ENCODE measurements at places on chromosomes 11 and 22. TPM values are rescaled to one million over a fixed set of nuclear protein-coding genes. Genes with fewer than 3 reads are reported as not detected.
A peak's percentile ranks its signal among the peaks of the same experiment; 100 is the strongest.

DNA sequence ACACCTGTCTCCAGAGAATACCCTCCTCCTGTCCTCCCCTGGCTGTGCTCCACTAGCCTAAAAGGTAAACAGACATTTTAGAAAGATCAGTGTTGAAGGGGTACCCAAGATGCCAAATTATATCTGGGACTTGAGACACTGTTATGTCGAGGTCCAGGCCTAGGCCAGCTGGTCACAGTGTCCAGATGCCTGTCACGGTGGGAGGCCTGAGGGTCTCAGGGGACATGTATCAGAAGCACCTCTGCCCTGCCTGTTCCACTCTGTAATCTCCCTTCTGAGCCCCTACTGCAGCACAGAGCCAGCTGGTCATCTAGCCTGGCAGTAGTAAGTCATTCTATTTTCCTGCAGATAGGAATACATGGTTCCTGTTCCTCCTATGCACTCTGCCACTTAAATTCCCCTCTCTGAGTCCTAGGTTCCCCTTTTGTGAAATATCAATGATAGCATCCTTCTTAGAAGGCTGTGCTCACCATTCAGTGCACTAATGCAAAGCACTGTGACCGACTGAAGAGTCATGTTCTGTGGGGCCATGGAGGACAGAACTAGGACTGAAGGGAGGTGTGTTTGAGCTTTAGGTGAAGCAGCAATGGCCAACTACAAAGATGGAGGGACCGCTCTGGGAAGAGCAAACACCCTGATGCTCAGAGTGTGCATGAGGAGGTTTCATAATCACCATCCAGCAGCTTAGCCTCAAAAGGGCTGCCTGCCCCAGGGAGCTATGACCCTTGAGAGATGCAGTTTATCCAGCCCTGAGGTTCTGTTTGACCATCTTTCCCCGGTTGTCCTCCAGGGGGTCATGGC is 44.8 kb upstream of the TUB start:
- DNase-seq = no peak

GRCh38 chr11:16081382-16082094 is 274.8 kb downstream of the SOX6 start:
- DNase-seq = no peak

- no peak for DNase-seq
Measured at GRCh38 chr11:116344601-116345000, 428.2 kb downstream of the BUD13 start.

The STK33 gene
- 1.3 TPM for polyA plus RNA-seq

The NECTIN1 gene
- polyA plus RNA-seq = 0.48 TPM

GRCh38 chr11:121930004-121930965 is 185.7 kb downstream of the BLID start:
- no peak for DNase-seq

GRCh38 chr11:15970506-15971214 is 385.7 kb downstream of the SOX6 start:
- DNase-seq = no peak

DNA sequence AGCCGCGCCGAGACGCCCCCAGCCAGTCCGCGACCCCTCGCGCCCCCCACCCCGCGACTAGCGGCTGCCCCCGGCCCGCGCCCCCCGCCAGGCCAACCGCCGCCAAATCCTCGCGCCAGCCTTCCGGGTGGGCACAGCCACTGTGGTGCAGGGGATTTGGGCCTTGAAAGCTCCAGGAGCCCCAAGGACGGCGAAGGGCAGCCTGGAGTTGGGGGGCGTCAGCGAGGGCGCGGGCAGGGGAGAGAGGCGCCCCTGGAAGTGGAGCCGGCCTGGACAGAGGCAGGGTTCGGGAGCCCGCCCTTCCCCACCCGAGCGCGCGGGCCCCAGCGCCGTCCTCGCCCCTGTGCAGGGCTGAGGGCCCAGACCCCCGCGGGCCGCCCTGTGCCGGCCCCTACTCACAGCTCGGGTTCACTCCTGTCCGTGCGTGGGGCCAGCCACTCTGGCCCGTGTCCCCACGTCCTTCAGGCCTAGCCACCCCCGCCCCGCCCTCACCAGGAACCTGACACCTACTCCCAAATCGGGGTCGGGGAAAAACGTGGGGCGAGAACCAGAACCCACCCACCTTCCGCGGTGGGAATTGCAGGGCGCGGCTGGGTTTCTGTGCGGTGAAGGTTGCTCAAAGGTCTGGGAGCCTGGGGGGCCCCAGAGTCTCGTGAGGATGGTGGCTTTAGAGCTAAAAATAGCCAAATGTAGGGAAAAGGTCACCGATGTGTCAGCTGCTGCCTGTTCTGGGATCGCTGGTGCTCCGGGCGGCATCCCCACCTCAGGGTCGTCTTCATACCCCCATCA is at the start of gene CPT1B:
CPT1B (minus strand) TSS at position 441 of the 789 bp plus-strand sequence. CDS start 512 bp downstream, outside the sequence.
- no peak for DNase-seq

The MMP13 gene
- polyA plus RNA-seq = not detected

- no peak for DNase-seq
Measured at GRCh38 chr11:69125861-69126260, 29.9 kb upstream of the SMIM38 start.

The PARVG gene
- polyA plus RNA-seq = 67.0 TPM

The LMO2 gene
- not detected for polyA plus RNA-seq

DNA sequence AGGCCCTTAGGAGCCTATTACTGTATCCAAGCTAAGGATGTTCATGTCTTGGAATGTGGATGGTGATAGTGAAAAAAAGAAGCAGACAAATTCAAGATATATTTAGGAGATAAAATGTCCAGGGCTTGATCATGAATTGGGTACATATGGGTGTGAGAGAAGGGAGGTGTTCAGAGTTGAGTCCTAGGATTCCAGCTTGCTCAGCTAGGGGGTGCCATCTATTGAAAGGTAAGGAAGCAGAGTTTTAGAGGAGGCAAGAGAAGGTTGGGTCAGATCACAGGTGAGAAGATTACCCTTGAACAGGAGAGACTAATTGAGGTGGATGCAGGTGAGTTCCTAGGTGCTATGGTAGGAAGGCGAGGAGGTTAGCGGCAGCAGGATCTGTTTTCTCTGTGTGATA is 60.5 kb downstream of the GRAMD1B start:
- no peak for DNase-seq

DNA sequence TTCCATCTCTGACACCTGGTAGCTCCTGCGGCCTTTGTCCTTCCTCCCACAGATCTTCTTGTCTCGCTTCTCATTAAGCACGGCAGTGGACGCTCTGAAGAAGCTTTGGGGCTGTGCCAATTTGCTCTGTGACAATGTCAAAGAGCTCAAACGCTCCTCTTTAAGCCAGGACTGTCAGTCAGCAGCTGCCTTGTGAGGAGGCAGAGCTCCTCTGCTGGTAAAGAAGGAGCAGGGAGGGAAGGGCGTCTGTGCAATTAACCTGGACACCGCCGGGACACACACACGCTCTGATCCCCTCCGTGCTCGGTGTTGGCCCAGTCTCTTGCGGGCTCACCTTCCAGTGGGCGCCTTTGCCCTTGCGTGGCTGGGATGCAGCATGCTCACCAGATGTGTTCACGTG is 373.9 kb downstream of the BRD1 start:
- DNase-seq = no peak

GRCh38 chr11:129302386-129303101 is 73.1 kb upstream of the BARX2 start:
- no peak for DNase-seq

The C11orf87 gene
- not detected for polyA plus RNA-seq

GRCh38 chr11:93542811-93543229 is 371 bp downstream of the SMCO4 start:
- peak; percentile 18 for DNase-seq

DNA sequence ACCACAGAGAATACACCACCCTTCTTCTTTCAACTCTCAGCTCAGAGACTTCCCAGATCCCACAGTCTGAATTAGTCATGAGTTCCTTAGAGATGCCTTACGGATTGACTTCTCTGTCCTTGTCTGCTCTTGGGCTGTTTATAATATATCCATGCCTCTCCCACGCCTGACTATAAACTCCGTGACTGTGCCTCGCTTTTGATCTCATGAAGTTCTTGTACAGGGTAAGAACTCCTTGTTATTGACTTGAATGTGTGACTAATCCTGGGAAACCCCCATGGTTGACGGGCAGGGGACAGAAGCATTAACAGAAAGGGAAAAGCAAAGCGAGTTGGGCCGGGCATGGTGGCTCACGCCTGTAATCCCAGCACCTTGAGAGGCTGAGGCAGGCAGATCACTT is 62.4 kb upstream of the POU2AF1 start:
- no peak for DNase-seq

GRCh38 chr22:17862646-17863181 is 88.4 kb upstream of the BID start:
- no peak for DNase-seq

DNA sequence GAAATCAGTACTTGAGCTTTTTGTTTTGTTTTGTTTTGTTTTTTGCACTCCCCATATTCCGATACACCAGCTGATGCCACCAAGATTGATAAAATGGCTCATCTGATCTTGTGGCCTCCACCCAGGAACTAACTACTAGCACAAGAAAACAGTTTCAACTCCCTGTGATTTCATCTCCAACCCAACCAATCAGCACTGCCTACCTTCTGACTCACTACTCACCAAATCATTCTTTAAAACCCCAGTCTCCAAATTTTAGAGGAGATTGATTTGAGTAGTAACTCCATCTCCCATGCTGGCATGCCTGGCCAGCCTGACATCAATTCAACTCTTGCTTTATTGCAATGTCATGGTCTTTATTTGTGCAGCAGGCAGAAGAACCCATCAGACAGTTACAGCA is 16.1 kb upstream of the CRTAM start:
- DNase-seq = no peak

- peak; percentile 15 for DNase-seq
Measured at GRCh38 chr11:59102259-59102765, 4.7 kb upstream of the FAM111B start.

- DNase-seq = no peak
Measured at GRCh38 chr11:40974186-40974795, 485.2 kb downstream of the LRRC4C start.

DNA sequence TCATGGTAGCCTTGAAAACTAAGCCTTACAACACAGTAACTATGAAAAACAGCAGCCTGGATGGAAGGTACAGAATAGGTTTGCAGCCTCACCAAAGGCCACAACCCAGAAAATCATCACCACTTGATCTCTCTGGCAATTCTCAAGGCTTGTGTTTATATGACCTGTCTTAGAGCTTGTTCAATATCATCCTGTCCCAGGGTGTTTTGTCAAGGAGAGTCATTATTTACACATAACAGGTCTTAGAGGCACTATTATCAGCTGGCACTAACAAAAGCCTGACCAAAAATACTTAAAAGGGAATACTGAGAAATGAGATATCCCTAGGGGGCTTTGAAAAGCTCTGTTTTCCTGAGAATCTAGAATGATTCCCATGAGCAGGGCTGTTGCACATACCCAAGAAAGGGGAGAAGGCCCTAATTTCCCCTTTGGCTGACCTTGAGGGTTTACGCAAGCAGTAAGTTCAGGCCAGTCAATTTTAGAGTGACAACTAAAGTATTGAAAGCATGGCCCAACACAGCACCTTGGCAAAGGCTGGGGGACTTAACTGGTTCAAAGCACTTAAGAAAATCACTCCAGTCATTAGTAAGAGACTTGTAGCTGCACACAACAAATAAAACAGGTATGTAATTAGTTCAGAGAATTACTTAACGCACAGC is 7.9 kb downstream of the SC5D start:
- no peak for DNase-seq

- no peak for DNase-seq
Measured at GRCh38 chr22:37904572-37905533, 1.2 kb upstream of the MICALL1 start.

DNA sequence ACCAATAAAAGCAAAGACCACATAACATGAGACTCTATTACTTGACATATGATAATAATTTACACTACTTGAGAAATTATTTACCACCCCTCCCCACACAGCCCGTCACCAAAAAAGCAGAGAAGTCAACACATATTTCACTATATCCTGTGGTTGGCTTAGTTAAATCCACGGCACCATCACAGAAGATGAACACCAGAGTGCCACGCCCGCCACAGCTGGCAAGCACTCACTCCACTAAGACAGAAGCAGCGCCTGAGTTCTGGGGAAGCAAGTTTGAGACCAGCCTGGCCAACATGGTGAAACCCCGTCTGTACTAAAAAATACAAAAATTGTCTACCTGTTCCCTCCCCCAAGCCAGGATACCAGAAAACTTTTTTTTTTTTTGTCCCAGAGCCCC is 53.1 kb downstream of the PACSIN2 start:
- DNase-seq = no peak

DNA sequence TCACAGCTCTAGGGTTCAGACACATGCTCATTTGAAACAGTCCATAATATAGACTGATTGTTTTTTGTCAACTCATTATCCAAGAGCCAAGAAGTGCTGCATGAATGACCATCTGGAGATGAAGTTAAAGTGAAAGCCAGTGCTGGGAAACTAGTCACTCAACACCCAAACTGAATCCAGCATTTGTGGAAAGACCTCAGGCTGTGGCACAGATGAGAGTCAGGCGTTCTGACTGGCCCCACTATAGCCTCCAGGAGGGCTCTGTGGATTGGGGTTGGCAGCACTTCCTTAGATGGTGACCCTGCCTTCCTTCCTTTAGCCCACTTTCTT is 2.1 kb downstream of the FEZ1 start:
- no peak for DNase-seq

DNA sequence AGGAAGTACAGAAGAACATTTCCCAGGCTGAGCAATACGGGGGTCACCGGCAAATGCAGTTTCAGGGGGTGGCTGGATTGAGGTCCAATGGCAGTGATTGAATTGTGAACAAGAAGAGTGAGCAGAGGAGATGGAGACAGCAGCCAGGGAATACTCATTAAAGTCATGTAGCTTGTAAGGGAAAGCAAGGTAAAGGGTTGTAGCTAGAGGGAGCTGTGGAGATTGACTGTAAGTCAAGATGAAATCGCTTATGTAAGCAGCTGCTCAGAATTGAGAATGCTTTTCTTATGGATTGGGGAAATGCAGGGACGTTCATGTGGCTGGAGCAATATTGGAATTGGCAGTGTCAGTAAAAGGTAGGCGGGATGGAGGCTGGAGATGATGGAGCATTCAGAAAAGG is 111.4 kb upstream of the TBCEL start:
- no peak for DNase-seq

The CDCA5 gene
- 0.90 TPM for polyA plus RNA-seq

DNA sequence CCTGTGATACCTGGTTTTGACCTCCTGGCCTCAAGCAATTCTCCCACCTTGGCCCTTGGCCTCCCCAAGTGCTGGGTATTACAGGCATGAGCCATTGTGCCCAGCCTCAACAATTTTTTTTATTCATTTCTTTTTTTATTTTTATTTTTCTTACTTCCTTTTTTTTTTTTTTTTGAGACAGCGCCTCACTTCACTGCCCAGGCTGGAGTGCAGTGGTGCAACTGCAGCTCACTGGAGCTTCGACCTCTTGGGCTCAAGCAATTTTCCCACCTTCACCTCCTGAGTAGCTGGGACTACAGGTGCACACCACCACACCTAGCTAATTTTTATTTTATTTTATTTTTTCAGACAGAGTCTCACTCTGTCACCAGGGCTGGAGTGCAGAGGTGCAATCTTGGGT is 25.5 kb upstream of the CECR2 start:
- no peak for DNase-seq

GRCh38 chr22:22925805-22926369 is 38.3 kb downstream of the IGLL5 start:
- no peak for DNase-seq

The DNAJB13 gene
- polyA plus RNA-seq = 0.51 TPM

Measured in naive thymus-derived CD8-positive, alpha-beta T cell (primary cell).